Spleen (tissue), 13 donors: ENCODE measurements at places on chromosomes 6 and 20. TPM values are rescaled to one million over a fixed set of nuclear protein-coding genes. Genes with fewer than 3 reads are reported as not detected.

DNA sequence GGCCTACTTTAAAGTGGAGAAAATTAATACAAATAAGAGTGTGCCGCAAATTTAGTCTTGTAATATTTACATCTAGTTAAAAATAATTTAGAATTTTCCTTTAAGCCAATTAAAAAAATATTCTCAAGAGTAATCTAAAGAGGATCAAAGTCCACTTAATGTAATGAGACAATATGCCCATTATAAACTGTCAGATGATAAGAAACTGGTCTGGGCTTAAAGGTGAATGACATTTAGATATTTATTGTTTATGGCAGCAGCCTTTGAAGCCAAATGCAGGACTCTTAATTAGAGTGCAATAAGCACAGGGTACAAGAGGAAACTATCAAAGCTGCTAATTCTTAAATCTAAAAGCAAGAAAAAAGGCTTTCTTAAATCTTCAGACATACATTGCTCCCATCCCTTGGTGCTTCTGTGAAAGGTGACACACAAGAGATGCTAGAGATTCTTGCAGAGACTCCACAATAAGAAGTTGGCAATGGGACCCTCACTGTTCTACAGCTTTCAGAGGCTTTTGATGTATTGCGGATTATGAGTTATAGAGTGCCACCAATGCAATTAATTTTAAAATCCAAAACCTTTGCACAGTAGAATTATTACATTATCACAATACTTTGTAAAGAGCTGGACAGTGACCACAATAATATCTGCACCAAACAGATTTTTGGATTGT, 116.1 kb downstream of the MAN1A1 start:
- H3K27me3 ChIP-seq = no peaks in the 10 kb centered on the region
- peaks cover 10% of the 10 kb centered on the region for H3K36me3 ChIP-seq
- no peaks in the 10 kb centered on the region for H3K4me1 ChIP-seq
- DNase-seq = no peak

DNA sequence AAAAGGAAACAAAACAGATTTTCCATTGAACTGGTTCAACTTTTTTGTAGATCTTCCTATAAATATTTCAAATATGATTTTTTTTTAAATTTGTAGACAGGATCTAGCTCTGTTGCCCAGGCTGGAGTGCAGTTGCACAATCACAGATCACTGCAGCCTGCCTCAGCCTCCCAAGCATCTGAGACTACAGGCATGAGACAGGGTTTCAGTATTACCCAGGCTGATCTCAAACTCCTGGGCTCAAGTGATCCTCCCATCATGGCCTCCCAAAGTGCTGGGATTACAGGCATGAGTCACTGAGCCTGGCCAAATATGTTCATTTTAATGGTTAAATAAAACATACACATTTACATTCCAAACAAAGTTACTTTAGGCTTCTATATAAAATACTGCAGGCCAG, 33.6 kb downstream of the SAMHD1 start:
- peaks cover 71% of the 10 kb centered on the region for H3K36me3 ChIP-seq
- H3K4me3 ChIP-seq = no peak overlapping the region
- DNase-seq = no peak
- no peak overlapping the region for H3K27ac ChIP-seq
- no peaks in the 10 kb centered on the region for H3K27me3 ChIP-seq
- H3K4me1 ChIP-seq = no peaks in the 10 kb centered on the region

GRCh38 chr6:22350109-22350508, 53.3 kb upstream of the PRL start:
- H3K27me3 ChIP-seq = no peaks in the 10 kb centered on the region
- no peaks in the 10 kb centered on the region for H3K36me3 ChIP-seq
- DNase-seq = no peak
- no peaks in the 10 kb centered on the region for H3K4me1 ChIP-seq
- H3K4me3 ChIP-seq = no peak overlapping the region

GRCh38 chr20:33837096-33837830, 26.1 kb downstream of the CHMP4B start:
- no peak overlapping the region for H3K4me3 ChIP-seq
- H3K4me1 ChIP-seq = peaks cover 56% of the 10 kb centered on the region
- H3K27me3 ChIP-seq = no peaks in the 10 kb centered on the region
- no peaks in the 10 kb centered on the region for H3K36me3 ChIP-seq

GRCh38 chr20:35541118-35541782, 628 bp upstream of the ERGIC3 start:
- H3K27me3 ChIP-seq = no peaks in the 10 kb centered on the region
- H3K27ac ChIP-seq = peak overlapping the region; percentile 94
- DNase-seq = no peak
- no peaks in the 10 kb centered on the region for H3K36me3 ChIP-seq
- H3K4me1 ChIP-seq = peaks cover 38% of the 10 kb centered on the region

ARHGAP18 gene
- 18.7 TPM for total RNA-seq

- H3K4me3 ChIP-seq = no peak overlapping the region
- DNase-seq = no peak
- no peak overlapping the region for H3K27ac ChIP-seq
- H3K4me1 ChIP-seq = no peaks in the 10 kb centered on the region
- H3K36me3 ChIP-seq = no peaks in the 10 kb centered on the region
- no peaks in the 10 kb centered on the region for H3K27me3 ChIP-seq
These were observed 24.6 kb upstream of the ZNF133 start for GRCh38 chr20:18263723-18264122.

CTAGE9 gene
- total RNA-seq = not detected

DNA sequence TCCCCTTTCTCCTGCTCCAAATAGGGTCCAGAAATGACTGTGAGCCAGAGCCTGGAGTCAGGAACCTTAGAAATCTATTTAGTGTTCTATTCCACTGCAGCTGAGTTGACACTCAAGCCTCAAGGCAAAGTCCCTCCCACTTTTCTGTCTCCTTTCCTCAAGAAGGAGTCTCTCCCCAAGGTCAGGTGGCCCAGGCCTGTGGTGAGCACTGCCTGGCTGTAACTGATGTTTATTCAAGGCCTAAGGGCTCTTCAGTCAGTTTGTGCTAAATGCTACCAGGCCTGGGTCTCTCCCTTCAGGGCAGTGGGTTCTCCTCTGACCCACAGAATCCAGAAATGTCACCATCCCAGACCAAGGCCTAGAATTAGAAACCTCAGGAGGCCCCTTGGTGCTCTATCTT, 1042.9 kb upstream of the EPHA7 start:
- H3K36me3 ChIP-seq = no peaks in the 10 kb centered on the region
- no peak overlapping the region for H3K27ac ChIP-seq
- no peaks in the 10 kb centered on the region for H3K4me1 ChIP-seq
- no peaks in the 10 kb centered on the region for H3K27me3 ChIP-seq
- H3K4me3 ChIP-seq = no peak overlapping the region

DNA sequence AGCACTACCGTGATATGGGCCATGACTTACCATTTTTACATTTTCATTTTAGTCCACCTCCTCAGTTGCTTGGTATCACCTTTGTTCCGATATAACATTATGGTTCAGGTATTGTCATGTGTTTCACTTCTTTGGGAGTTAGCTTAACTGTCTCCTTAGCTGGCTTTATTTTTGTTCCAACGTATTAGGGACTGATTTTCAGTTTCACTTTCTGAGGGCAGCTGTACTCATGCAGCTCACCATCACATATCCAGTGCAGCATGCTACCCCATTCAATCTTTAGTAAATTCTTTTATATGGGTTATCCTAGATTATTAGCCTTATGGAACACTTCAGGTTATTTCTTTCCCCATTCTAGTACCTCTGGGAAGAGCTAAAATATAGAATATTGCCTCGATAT, 362.2 kb upstream of the IRAK1BP1 start:
- H3K27ac ChIP-seq = no peak overlapping the region
- DNase-seq = no peak
- no peaks in the 10 kb centered on the region for H3K27me3 ChIP-seq
- no peaks in the 10 kb centered on the region for H3K36me3 ChIP-seq

DNA sequence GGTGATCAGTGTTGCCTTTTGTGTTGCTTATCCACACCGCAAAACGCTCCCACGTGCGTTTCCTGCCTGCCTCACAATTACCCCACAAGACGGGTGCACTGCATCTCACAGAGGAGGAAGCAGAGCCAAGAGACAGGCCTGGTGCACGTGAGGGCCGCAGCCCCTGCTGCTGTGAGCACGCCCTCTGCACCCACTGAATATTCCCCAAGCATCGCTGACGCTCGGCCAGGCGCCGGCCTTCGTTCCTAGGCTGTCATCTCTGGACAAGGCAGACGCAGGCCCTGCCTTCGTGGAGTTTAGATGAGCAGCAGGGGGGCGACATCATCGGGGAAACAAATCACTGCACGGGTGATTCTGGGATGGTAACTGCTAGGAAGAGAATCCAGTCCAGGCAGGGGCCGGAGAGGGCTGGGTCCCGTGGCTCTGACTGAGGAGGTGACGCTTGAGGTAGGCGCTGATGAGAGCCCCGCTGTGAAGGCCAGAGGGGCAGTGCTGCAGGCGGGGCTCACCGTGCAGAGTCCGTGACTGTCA, 162.4 kb upstream of the QKI start:
- H3K27me3 ChIP-seq = peaks cover 6% of the 10 kb centered on the region
- no peak overlapping the region for H3K27ac ChIP-seq
- H3K4me1 ChIP-seq = no peaks in the 10 kb centered on the region
